Stimulated activated CD4-positive, alpha-beta T cell treated with anti-CD3 and anti-CD28 coated beads, Interleukin-15, amount 100 ng/mL, for 1 hour (primary cell): ENCODE measurements at places on chromosomes 4 and X.

- no peak for DNase-seq
Measured at GRCh38 chr4:40377512-40378365, 42.6 kb downstream of the CHRNA9 start.

- DNase-seq, result no peak
Measured at GRCh38 chr4:87807402-87807801, 8.0 kb downstream of the IBSP start.

GRCh38 chrX:68632491-68632890 lies 15.0 kb upstream of the STARD8 start:
- no peak for DNase-seq

DNA sequence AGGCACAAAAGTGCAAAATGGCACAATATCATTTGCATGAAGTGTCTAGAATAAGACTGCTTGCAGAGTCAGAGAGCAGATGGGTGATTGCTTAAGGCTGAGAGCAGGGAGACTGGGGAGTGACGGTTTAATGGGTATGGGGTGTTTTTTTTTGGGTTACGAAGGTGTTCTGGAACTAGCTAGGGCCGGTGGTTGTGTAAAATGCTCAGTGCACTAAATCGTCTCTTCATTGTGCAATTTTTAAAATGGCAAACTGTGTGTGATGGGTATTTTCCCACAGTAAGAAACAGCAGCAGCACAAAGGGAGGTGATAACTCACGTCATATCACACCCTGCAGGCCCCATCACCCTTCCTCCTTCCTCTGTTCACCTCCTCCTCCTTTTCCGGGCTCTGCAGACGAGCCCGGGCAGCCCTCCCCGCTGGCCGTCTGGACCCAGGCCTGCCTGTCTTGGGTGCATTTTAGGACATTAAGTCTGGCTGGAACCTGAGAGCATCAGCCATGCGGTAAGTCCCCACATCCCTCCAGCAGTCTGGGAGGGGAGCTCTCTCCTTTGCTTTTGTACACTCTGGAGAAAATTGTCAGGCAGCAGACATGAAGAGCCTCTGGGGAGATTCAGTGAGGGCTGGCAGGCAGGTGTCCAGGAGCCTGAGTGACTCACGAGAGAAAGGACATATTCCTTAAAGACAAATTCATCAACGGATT lies 42.7 kb downstream of the ASMT start:
- DNase-seq, result peak; percentile 12

- no peak for DNase-seq
Measured at GRCh38 chrX:110425222-110426154, 66.8 kb downstream of the RTL9 start.

GRCh38 chrX:123340696-123341095 lies 156.6 kb downstream of the GRIA3 start:
- no peak for DNase-seq

GRCh38 chr4:180696460-180697092 lies 1546.6 kb upstream of the TENM3 start:
- DNase-seq, result no peak

GRCh38 chr4:22595684-22596083 lies 79.8 kb upstream of the ADGRA3 start:
- DNase-seq, result no peak

DNA sequence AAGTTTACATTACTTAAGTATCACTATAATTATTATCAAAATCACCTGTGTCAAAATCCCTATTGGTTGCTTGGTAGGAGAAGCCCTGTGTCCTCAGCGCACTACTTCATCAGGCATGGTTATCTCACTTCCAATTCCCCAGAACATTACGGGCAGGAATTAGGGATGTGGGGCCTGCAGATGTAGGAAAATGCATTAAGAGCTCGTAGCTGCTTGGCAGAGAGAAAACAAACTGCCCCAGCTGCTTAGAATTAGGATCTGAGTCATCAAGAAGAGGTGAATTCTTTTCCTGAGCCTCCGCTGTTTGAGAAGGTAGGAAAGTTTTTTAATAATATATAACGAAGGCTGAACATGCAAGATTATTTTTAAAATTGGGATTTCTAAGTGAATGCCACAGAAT lies 31.1 kb upstream of the CLNK start:
- DNase-seq, result no peak

DNA sequence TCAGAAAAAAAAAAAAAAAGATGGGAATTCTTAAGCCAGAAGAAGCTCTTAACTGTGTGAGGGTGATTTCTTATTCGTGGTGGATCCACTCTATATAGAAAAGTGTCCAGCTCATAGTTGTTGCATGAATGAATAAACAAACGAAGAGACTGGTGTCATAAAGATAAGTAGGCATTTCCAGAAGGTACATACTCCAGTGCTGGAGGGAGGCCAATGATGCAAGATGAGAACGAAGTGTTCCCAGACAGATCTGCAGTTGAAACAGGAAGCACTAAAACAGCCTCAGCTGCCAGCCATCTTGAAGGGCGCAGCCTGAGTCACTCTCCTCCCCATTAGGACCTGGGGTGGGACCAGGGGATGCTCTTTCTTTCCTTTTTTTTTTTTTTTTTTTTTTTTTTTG lies 47.4 kb upstream of the HOPX start:
- DNase-seq, result no peak

DNA sequence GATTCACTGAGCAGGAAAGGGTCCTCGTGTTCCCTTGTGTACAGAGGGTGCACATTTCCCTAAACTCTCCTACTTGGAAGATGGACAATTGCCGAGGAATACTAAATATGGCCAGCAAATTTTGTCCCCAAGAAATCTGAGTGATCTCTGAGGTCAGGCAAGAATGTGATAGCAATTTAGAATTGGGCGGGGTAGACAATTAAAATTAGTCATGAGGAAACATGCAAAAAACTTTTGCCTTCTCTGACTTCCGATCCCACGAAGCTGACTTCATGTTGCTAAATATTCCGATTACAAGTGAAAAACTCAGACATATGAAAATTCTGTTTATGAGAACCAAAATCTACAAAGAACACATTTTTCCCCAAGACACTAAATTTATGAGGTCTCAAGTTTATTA lies 453.9 kb upstream of the ZFP42 start:
- DNase-seq, result no peak
